ENCODE measurements at places on chromosomes 11 and 22.

DNA sequence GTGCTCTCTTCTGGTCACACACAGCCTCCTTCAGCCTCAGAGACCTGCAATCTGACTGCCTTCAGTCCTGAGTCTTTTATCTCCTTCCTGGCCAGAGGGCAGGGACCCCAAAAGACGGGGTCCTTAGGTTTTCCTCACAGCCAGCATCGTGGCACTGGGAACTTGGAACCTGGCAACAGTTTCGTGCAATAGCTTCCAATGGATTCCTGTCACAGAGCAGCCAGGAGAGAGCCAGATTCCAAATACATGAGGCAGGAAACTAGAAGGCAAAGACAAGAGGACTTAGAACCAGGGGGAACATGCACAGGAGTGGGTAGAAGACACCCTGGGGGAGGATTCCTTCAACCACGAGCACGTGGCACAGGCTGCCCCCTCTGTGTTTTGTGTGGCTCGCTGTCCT lies 48.6 kb downstream of the C11orf91 start:
- peaks cover 7% of the 10 kb centered on the region for H3K4me1 ChIP-seq
- H3K4me3 ChIP-seq = no peak overlapping the region
- DNase-seq = no peak
- no peaks in the 10 kb centered on the region for H3K36me3 ChIP-seq
- H3K27me3 ChIP-seq = no peaks in the 10 kb centered on the region

- H3K36me3 ChIP-seq = no peaks in the 10 kb centered on the region
- no peak for DNase-seq
- H3K27me3 ChIP-seq = no peaks in the 10 kb centered on the region
- H3K4me3 ChIP-seq = no peak overlapping the region
Observed at GRCh38 chr11:44718612-44719390, 8.0 kb upstream of the TSPAN18 start.

DNA sequence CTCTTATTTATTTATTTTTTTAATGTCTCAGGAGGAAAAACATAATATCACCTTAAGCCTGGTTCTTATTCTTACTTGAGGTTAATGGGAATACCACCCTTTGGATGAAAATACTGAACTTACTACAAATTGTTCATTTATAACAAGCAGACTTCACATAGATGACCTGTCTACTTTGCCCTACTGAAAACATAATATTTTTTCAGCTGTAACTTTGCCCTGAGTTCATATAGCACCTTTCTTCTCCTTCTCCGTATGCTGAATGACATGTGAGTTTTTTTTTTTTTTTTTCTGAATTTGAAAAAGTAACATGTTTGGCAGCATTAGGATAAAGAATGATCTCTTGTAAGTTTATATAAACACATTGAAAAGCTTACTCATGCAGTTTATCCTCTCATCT lies 186.8 kb downstream of the TMEM135 start:
- DNase-seq = no peak
- peak overlapping the region; percentile 38 for H3K27ac ChIP-seq
- H3K36me3 ChIP-seq = no peaks in the 10 kb centered on the region
- H3K4me1 ChIP-seq = peaks cover 33% of the 10 kb centered on the region
- H3K27me3 ChIP-seq = no peaks in the 10 kb centered on the region
- H3K4me3 ChIP-seq = no peak overlapping the region

DNA sequence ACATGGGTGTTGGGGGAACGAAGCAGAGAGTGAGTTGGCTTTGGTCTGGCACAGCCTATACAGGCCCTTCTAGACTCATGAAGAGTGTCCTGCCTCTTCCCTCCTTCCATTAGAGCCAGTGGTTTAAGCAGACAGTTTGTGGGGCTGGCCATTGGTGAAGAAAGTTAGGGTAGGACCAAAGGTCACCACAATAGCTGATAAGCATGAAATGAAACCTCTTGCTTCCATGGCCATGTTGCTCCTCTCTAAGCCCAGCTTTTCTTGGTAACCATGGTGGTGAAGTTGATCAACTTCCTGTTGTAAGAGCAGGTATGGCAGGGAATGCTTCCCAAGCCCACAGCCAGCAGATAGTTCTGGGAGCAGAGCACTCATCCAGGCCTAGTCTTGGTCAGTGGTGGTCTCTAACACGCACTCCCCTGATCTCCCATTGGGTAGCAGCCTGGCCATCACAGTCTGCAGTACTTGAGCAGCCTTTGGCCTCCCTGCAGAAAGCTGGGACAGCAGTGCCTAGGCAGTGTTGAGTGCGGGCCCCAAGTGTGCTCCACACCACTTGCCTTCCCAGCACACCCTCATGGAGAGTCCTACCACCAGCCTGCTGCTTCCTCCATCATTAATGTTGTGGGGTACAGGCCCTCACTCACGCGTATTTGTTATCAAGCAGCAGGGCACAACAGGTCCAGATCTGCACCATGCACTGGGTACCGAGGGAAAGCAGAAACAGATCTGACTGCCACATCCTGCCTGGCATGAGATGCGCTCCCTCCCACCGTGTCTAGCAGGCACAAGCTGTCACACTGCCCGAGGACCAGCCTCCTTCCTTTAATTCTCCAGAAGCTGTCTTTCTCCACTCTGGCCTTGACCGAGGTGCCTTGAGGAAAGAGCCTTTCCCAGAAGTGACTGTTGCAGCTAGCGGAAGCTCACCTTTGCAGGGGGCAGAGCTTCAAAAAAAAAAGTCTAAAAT lies 65.8 kb upstream of the SUSD2 start:
- DNase-seq = no peak
- H3K27ac ChIP-seq = no peak overlapping the region
- H3K27me3 ChIP-seq = no peaks in the 10 kb centered on the region
- H3K36me3 ChIP-seq = peaks cover 71% of the 10 kb centered on the region
- no peaks in the 10 kb centered on the region for H3K4me1 ChIP-seq
- H3K4me3 ChIP-seq = no peak overlapping the region

GRCh38 chr11:95134491-95134890 lies 44.8 kb downstream of the ENDOD1 start:
- H3K36me3 ChIP-seq = peaks cover 12% of the 10 kb centered on the region
- H3K27me3 ChIP-seq = no peaks in the 10 kb centered on the region
- H3K4me1 ChIP-seq = no peaks in the 10 kb centered on the region
- no peak overlapping the region for H3K27ac ChIP-seq
- no peak overlapping the region for H3K4me3 ChIP-seq

GRCh38 chr11:34327804-34328631 lies 29.8 kb downstream of the ABTB2 start:
- DNase-seq = peak; percentile 52
- peak overlapping the region; percentile 65 for H3K27ac ChIP-seq
- no peak overlapping the region for H3K4me3 ChIP-seq
- H3K4me1 ChIP-seq = peaks cover 90% of the 10 kb centered on the region

DNA sequence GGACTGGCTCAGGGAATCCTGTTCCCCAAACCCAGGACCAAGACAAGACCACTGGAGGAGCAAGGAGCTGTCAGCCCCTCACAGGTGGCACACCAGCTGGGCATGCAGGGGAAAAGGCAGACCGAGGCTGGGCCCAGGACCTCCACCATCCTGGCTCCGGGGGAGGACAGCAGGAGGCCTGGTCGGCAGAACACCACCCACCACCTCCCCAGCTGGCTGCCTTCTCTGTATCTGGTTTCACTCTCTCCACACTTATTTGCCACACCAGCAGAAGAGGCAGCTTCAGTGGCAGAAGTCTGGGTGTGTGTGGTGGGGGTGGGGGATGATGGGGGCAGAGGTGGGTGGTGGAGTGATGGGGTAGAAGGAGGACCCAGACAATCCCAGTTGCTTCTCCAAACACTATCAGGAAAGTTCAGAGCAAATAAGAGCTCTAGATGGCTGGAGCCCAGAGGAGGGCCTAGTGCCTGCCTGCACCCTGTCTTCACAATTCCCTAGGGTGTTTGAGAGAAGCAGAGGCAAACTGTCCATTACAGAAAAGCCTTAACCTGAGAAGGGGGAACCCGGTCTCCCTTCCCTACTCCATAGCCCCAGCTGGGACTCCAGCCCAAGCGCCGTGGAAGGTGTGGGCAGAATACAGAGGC lies 51.9 kb upstream of the CDON start:
- H3K4me3 ChIP-seq = no peak overlapping the region
- peaks cover 38% of the 10 kb centered on the region for H3K4me1 ChIP-seq
- DNase-seq = no peak
- H3K27ac ChIP-seq = peak overlapping the region; percentile 62
- no peaks in the 10 kb centered on the region for H3K36me3 ChIP-seq

- no peak overlapping the region for H3K4me3 ChIP-seq
- DNase-seq = no peak
- no peak overlapping the region for H3K27ac ChIP-seq
- H3K27me3 ChIP-seq = no peaks in the 10 kb centered on the region
Observed at GRCh38 chr11:96464700-96465307, 75.0 kb downstream of the JRKL start.

GRCh38 chr11:128039140-128040021 lies 548.0 kb downstream of the ETS1 start:
- H3K27ac ChIP-seq = no peak overlapping the region
- no peaks in the 10 kb centered on the region for H3K36me3 ChIP-seq
- no peaks in the 10 kb centered on the region for H3K4me1 ChIP-seq

All from tibial artery (tissue), 4 donors.